ENCODE measurements at places on chromosomes 7 and 10. TPM values are rescaled to one million over a fixed set of nuclear protein-coding genes. Genes with fewer than 3 reads are reported as not detected.

DNA sequence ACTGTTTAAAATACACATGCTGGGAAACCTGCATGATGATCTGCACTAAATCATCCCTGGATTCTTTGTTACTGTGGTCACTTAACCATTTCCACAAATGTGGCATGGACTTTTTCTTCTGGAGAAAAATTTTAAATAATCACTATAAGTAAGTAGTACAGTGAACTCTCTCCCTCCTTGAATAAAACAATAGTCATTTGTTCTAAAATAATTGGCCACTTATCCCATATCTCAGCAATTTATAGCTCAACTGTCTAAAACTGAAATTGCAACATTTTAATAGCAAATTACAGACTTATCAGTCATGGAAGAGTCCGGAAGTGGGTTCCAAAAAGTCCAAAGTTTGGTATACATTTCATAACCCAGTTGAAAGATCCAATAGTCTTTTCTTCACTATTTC is 90.9 kb downstream of the MTERF1 start:
- H3K4me3 ChIP-seq: no peak overlapping the region
- no peak for DNase-seq
- no peaks in the 10 kb centered on the region for H3K27me3 ChIP-seq
- no peaks in the 10 kb centered on the region for H3K4me1 ChIP-seq
- H3K27ac ChIP-seq: no peak overlapping the region
- H3K36me3 ChIP-seq: no peaks in the 10 kb centered on the region

DNA sequence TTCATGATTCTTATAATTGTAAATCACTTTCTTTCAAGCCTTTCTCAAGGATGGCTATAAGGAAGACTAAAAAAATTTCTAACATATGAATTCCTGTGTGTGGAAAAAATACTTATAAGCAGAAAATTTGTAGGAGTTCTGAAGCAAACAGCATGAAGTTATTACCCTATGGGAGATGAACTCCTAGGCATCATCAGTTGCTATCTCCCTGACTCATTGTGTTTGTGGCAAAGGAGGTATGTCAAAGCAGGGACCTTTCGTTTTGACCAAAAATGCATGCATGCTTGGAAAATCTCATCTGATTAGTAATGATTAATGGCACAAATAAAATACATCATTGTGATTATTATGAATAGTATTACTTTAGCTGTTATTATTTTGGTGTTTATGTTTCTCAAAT is 59.4 kb downstream of the CALCR start:
- no peak overlapping the region for H3K4me3 ChIP-seq
- no peaks in the 10 kb centered on the region for H3K4me1 ChIP-seq
- no peak for DNase-seq

- no peak overlapping the region for H3K4me3 ChIP-seq
- no peaks in the 10 kb centered on the region for H3K27me3 ChIP-seq
- no peaks in the 10 kb centered on the region for H3K4me1 ChIP-seq
- H3K27ac ChIP-seq: no peak overlapping the region
- no peak for DNase-seq
Measured at GRCh38 chr7:17159500-17160037, 138.9 kb upstream of the AHR start.

DNA sequence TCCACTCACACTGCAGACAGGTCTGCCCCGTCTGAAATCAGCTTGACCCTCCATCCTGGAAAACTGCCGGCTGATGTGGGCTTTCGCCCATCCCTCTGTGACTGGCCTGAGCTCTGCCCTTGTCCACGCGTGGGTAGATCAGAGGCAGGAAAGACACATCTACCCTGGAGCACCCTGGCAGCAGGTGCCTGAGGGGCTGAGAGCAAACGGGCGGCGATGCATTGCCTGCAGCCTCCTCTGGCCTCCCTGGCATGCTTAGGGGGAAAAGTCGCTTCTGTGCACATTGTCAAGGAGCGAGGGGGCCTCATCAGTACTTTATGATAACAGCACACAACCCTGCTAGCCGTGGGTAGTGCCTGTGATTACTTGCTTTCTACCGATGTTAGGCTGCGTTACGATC is 109.4 kb downstream of the ADARB2 start:
- H3K36me3 ChIP-seq: no peaks in the 10 kb centered on the region
- H3K27me3 ChIP-seq: peaks cover 2% of the 10 kb centered on the region
- H3K4me1 ChIP-seq: no peaks in the 10 kb centered on the region
- H3K27ac ChIP-seq: no peak overlapping the region

DNA sequence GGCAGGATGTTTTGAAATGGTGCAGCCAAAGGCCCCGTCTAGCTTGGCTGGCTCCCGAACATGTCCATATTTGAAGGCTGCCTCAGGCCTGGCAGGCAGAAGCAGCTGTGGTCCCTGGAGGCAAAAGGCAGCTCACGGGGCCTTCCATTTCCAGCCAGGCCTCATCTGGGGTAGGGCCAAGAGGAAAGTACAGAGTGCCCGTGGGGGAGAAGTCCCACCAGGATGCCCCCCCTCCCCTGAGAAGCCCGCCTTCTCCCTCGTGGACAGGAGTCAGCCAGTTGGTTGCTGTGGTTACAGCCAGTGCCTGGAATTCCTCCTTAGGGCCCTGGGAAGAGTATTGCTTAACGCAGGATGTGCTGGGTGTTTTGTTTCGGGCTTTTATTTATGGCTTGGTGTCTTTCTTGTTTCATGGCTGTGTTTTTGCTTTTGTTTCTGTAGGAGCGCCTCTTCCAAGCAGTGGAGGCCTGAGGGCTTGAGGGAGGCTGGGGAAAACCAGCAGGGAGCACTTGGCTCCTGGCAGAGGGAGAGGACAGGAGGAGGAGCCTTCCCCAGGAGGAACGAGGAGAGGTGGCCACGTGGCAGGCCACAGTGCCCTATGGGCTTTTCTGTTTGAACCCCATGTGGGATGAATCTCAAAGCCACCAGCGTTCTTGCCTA is 45.4 kb downstream of the CHST3 start:
- no peaks in the 10 kb centered on the region for H3K27me3 ChIP-seq
- DNase-seq: peak; percentile 59
- peaks cover 17% of the 10 kb centered on the region for H3K4me1 ChIP-seq
- H3K36me3 ChIP-seq: peaks cover 15% of the 10 kb centered on the region

DNA sequence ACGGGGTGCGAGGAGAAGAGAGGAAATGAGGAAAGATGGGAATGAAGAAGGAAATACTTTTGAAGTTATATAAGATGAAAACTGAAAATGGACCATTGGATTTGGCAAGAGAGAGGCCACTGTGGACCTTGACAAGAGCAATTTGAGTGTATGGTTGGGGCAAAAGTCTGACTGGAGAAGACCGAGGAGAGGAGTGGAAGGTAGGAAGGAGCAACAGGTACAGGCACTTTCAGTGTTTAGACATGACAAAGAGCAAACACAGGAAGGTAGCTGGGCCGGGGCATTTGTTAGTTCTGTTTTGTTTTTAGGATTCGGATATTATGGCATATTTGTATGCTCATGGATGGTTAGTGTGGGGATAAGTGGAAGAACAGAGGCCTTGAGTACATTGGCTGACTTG is 99.4 kb downstream of the TAF3 start:
- H3K4me1 ChIP-seq: no peaks in the 10 kb centered on the region
- H3K36me3 ChIP-seq: no peaks in the 10 kb centered on the region
- no peak overlapping the region for H3K27ac ChIP-seq
- no peak overlapping the region for H3K4me3 ChIP-seq
- no peaks in the 10 kb centered on the region for H3K27me3 ChIP-seq

- no peaks in the 10 kb centered on the region for H3K36me3 ChIP-seq
- no peaks in the 10 kb centered on the region for H3K27me3 ChIP-seq
- H3K4me1 ChIP-seq: no peaks in the 10 kb centered on the region
- H3K27ac ChIP-seq: no peak overlapping the region
- no peak overlapping the region for H3K4me3 ChIP-seq
- no peak for DNase-seq
Measured at GRCh38 chr7:87767827-87768226, 108.3 kb downstream of the SLC25A40 start.

GRCh38 chr7:80848841-80849240 is 70.0 kb downstream of the SEMA3C start:
- H3K4me3 ChIP-seq: no peak overlapping the region
- no peaks in the 10 kb centered on the region for H3K36me3 ChIP-seq
- no peak overlapping the region for H3K27ac ChIP-seq
- no peaks in the 10 kb centered on the region for H3K27me3 ChIP-seq

- no peaks in the 10 kb centered on the region for H3K36me3 ChIP-seq
- H3K4me1 ChIP-seq: peaks cover 36% of the 10 kb centered on the region
- H3K27me3 ChIP-seq: no peaks in the 10 kb centered on the region
- no peak overlapping the region for H3K4me3 ChIP-seq
- no peak for DNase-seq
Measured at GRCh38 chr7:116354171-116354545, 143.8 kb downstream of the TES start.

SSBP1 gene
- 221 TPM for polyA plus RNA-seq

GRCh38 chr10:29970012-29970396 is 89.4 kb downstream of the JCAD start:
- H3K4me3 ChIP-seq: no peak overlapping the region
- H3K27me3 ChIP-seq: no peaks in the 10 kb centered on the region
- no peaks in the 10 kb centered on the region for H3K36me3 ChIP-seq
- DNase-seq: no peak

All from small intestine (tissue), 16 donors.